ENCODE measurements at places on chromosomes 6 and 20. TPM values are rescaled to one million over a fixed set of nuclear protein-coding genes. Genes with fewer than 3 reads are reported as not detected.

EYA2 gene
- total RNA-seq = 1.5 TPM

MAFB gene
- 6.7 TPM for total RNA-seq

OPRL1 gene
- total RNA-seq = 2.2 TPM

MLN gene
- total RNA-seq = not detected

LMBRD1 gene
- total RNA-seq = 14.9 TPM

RIPOR2 gene
- 13.5 TPM for total RNA-seq

PPP1R14C gene
- total RNA-seq = 1.1 TPM

PSORS1C2 gene
- 0.78 TPM for total RNA-seq

DNA sequence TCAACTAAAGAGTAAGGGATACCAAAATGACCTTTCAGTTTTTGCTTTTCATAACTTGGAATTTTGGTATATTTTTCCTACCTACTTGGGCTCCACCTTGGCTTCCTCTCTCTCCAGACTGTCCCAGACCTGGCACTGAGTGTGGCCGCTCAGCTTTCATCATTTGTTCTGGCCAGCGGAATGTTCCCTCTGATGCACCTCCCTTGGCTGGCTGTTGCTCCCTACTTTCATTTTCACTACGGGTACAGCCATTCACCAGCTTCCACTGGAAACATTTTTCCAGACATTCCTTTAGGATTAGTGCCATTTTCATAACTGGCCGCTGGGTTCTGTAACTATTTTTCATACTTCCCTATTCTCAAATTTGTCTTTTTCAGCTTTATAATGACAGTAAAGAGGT lies 487.4 kb downstream of the TENT5A start:
- no peak for DNase-seq

DNA sequence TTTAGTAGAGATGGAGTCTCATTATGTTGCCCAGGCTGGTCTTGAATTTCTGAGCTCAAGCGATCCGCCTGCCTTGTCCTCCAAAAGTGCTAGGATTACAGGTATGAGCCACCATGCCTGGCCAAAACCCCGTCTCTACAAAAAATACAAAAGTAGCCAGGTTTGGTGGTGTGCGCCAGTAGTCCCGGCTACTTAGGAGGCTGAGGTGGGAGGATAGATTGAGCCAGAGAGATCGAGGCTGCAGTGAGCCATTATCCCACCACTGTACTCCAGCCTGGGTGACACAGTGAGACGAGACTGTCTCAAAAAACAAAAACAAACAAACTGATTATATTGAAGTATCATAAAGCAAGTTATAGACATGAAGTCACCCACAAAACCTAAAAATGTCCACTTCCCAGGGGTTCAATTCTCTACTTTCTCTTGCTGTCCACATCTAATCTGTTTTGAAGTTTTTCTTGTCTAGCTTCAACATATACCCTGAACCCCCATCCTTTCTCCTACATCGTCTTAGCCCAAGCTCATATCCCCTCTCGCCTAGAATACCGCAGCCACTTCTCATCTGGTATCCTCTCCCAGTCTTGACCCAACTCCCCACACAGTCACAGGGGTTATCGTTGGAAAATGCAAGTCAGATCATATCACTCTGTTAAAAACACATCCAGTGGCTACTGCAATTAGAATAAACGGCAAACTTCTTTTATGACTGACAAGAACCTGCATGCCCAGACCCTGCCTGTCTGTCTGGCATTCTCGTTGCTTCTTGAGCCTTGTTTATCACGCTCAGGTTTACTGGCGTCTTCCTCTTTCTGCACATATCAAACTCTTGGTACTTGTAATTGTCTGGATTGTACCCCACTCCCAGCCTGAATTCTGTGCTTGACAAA lies 20.1 kb upstream of the NCOA3 start:
- DNase-seq = no peak

GRCh38 chr6:42136508-42137193 lies 5.8 kb downstream of the C6orf132 start:
- DNase-seq = peak; percentile 87

- DNase-seq = no peak
Measured at GRCh38 chr6:143179901-143180612, 119.4 kb downstream of the AIG1 start.

DNA sequence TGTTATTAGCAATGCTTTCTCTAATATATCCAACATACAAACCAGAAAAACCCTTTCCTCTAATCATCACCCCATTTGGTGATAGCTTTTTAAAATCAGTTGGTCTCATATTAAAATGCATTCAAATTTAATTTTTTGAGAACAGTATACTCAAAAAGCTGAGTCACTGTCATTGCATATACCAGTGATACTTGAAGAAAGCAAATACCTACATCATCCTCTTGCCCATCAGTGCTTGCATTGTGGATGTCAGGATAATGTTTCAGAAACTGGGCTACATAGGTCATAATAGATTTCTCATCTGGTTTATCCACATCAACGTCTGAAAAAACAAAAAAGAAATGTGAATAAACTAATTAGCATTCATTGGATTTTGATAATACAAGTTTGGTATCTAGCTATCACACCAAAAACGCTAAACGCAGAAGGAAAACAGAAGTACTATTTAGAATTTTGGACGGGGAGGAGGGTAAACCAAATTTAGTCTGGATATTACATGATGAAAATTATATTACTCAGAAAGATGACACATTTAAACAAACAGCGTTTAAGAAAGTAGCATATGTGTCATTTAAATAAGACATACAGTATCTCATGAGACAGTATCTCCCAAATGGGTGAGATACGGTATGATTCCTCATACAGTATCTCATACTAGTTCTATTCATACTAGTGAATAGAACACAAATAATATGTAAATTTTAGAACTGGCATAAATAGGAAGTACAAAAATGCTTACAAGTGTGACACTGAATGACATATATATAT lies 134.6 kb downstream of the SYNE1 start:
- DNase-seq = no peak

GRCh38 chr6:104952911-104953399 lies 4.0 kb upstream of the LIN28B start:
- peak; percentile 82 for DNase-seq

DNA sequence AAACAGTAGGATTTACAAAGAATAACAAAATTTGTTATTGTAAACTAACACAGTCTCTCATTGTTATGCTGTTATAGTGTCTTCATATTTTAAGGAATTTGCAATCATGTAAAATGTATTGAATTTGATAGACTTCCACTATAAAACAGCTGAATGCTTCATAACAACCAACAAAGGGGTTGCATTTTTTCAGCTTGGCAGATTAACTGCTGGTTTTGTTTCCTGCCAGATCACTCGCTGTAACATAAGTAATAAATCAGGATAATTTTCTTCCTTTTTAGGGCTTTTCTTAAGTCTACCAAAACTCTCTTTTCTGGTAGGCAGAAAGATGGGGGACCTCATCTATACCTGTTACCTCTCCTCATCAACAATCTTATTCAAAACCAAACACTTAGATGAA lies 169.8 kb downstream of the SAMD5 start:
- no peak for DNase-seq

- DNase-seq = no peak
Measured at GRCh38 chr6:167481307-167481926, 156.5 kb downstream of the TTLL2 start.

- DNase-seq = peak; percentile 74
Measured at GRCh38 chr20:36217226-36217625, 19.1 kb upstream of the AAR2 start.

DNA sequence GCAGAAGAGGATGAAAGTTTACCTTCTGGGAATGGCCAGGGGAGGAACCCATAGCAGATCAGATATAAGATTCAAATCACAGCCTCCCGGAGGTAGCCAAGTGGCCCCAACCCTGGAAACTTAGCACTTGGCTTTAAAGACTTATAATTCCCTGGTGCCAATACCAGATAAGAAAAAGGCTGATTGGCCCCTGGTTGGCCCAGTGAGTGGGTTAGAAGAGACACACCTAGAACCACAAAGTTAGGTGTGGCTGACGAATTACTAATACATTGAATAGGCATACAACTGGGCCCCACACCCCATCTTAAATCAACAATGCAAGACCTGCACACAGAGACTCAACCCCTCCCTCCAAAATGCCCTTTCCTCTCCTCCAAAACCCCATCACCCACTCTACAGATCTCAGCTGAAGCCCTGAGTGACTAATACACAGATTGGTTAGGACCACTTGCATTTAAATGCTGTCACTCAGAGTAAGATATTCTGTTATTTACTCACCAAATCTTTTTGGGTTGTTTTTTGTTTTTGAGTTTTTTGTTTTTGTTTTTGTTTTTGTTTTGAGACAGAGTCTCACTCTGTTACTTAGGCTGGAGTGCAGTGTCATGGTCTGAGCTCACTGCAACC lies 315.4 kb upstream of the JARID2 start:
- DNase-seq = no peak

DNA sequence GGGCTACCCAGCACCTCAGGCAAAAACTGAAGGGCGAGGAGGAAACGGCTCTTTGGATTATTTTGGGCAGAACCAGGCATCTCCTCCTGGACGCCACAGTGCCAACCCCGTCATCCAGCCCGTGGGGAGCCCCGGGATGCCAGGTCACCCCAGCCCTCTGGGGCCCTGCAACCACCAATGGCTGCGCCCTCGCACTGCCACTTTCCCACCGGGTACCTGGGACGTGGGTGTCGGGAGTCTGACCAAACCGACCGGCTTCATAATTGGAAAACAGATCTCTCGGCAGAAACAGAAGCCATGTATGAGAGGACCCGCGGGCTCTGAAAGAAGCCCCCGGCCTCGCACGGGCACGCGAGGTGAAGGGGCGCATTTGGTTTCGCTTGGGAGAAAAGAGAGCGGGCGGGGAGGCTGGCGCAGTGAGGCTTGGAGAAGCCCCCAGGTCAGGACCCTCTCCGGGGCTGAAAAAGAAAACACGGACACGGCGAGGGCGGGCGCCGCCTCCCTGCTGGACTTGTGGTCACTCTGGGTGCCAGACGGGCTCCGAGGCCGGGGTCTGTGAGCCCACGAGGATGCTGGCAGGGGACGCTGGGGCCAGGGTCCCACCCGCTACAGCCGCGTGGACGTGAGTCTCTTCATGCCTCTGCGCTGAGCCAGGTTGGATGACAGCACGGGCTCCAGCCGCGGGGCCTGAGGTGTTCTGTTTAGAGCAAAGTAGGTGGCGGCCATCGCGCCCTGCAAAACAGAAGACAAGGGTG lies 29.6 kb upstream of the MPC1 start:
- DNase-seq = no peak

DNA sequence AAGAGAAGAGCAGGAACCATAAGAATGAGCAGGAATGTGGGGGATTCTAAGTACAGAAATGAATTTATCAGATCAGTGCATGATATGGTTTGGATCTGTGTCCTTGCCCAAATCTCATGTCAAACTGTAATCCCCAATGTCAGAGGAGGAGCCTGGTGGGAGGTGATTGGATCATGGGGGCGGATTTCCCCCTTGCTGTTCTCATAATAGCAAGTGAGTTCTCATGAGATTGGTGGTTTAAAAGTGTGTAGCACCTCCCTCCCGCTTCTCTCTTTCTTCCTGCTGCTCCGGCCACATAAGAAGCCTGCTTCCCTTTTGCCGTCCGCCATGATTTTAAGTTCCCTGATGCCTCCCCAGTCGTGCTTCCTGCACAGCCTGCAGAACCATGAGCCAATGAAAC lies 49.2 kb downstream of the KHDC1L start:
- no peak for DNase-seq

DNA sequence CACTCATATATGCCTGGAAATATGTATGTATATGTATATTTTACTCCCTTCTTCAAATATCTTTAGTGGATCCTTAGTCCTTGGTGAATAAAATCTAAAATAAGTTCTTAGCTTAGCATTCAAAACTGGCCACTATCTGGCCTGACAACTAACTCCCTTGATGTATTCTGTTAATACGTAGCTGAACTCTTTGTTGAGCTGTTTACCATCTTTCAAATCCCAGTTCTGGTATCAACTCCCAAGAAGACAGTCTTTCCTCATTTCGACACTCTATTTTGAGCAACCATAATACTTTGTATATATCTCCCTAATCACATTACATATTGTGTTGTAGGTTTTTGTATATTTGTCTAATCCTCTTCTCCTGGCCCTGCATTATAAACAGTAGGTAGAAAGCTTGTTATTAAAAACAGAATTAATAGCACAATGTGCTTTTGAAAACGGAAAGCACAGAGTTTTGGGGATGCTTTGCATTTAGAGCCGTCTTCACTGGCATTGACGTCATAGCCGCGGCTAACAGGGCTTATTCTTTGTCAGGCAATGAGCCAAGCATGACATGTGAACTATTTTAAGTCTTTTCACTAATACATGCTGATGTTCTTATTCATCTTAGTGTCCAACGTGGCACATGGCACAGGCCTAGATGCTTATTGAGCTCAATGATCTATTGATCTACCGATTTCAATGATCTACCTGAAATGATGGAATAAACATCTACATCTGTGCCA lies 47.2 kb upstream of the CCN2 start:
- no peak for DNase-seq

DNA sequence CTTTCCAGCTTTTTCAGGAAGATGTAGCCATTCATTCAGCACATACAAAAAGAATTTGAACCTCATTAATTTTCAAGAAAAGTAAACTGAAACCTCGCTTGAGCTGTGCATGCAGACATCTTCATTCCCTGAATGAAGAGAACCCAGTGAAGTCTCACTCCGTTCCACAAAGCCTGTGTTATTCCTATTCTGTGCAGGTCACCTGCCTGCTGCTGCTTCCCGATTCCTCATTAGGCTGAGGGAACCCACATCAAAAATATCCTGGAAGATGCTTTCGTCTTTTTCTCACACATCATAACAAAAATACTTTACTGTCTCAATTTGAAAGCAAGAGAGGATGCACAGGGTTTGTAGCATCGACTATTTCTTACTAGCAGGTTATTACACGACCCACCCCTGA lies 40.1 kb downstream of the TRMT6 start:
- DNase-seq = no peak

Measured in WTC11 (cell line).